ENCODE measurements at places on chromosomes 12 and 14.

- DNase-seq = no peak
Observed at GRCh38 chr12:86697916-86698640, 441.9 kb upstream of the MGAT4C start.

GRCh38 chr14:83697099-83697498 lies 1832.8 kb upstream of the FLRT2 start:
- DNase-seq = no peak

DNA sequence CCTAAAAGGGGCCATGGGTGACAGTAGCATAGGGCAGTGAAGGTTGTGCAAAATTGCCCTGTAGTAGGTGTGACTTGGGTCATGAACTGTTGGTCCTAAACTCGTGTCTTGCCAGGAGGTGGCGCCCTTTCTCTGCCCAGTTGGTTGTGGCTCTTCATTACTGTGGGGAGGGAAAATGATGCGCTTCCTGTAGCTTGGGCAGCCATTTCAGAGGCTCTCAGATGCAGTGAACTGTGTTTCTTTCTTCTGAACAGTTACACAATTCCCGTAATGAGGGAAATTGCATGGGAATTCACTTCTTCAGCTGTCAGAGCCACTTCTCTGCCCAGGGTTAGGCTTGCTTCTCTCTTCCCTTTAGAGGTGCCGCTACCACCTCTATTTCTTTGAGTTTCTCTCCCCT lies 148.1 kb upstream of the NRXN3 start:
- peak; percentile 67 for DNase-seq

GRCh38 chr14:95442016-95442632 lies 74.3 kb downstream of the SYNE3 start:
- no peak for DNase-seq

- DNase-seq = no peak
Observed at GRCh38 chr12:77559400-77560074, 271.2 kb upstream of the NAV3 start.

GRCh38 chr12:50375802-50376201 lies 20.6 kb downstream of the FAM186A start:
- DNase-seq = no peak

- no peak for DNase-seq
Observed at GRCh38 chr12:15196221-15196620, 25.0 kb downstream of the RERG start.

GRCh38 chr12:108116699-108117098 lies 12.4 kb upstream of the WSCD2 start:
- no peak for DNase-seq

DNA sequence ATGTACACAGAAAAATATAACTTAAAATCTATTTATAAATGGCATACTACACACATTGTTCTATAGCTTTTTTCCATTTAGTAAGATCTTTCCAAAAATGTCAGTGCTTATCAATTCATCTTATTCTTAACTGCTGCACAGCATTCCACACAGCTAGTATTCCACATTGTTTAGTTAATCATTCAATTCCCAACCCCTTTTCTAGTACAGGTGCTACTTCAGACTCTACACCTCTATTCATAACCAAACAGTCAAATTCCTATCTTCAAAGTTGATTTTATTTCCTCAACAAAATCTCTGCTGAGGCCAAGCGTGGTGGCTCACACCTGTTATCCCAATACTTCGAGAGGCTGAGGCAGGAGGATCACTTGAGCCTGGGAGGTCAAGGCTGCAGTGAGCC lies 12.3 kb upstream of the NEK9 start:
- no peak for DNase-seq

DNA sequence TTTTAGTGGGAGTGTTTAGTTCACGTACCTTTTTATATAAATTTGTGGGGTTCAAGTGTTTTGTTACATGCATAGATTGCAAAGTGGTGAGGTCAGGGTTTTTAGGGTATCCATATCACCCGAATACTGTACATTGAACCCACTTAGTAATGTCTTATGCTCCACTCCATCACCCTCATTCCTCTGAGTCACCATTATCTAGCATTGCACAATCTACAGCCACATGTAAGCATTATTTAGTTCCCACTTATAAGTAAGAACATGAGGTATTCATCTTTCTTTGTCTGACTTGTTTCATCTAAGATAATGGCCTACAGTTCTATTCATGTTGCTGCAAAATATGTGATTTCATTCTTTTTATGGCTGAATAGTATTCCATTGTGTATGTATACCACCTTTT lies 583.7 kb upstream of the LRFN5 start:
- no peak for DNase-seq

DNA sequence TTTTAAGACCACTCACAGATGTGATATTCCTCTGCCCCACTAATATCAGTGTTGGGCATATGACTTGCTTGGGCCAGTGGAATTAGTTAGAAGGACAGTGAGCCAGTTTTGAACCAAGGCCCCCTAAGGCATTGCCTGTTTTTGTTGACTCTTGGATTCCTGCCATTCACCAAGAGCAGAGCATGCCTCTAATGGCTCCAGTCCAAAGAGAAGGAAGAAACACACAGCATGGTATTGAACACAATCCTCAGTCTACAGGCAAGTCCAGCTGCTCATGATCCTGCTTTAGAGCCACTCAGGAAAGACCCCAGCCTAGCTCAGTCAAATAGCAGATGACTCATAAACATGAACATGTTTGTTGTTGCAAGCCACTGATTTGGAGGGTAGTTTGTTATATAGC lies 1201.5 kb downstream of the BCL11B start:
- no peak for DNase-seq

GRCh38 chr12:42770261-42770660 lies 180.7 kb upstream of the PRICKLE1 start:
- DNase-seq = no peak

DNA sequence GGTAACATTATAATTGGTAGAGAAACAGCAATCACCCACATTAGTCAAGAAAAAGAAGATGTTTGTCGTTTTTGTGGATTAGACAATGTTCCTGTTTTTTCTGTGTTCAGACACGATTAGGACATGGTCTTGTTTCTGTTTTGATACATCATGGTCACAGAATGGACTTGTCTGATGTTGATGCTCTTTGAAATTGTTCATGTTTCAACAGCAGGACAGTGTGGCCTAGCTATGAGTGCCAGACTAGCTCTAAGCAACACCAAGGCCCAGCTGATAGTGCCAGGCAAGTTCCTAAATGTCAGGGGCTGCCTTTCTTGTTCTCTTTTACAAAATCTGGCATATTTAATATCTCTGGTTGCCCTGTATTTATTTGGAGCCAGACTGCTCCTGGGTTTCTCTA lies 40.9 kb upstream of the TOMM20L start:
- DNase-seq = no peak

DNA sequence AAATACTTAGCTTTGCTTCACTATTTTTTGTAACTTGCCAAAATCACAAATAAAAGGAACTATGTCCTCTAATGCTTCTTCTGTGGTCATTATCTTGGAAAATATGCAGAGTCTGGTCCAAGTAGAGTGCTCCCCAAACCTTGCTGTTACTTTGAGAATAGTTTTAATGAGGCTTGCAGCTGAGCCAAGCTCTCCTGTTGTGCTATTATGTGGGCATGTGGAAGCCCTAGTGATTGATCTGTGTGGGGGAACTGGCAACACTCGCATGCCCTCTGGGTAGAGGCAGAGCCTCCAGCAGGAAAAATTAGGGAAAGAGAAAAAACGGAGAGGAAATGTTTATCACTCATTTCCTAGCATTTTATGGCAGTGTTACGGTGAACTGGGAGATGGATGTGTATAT lies 473.1 kb downstream of the EGLN3 start:
- no peak for DNase-seq

DNA sequence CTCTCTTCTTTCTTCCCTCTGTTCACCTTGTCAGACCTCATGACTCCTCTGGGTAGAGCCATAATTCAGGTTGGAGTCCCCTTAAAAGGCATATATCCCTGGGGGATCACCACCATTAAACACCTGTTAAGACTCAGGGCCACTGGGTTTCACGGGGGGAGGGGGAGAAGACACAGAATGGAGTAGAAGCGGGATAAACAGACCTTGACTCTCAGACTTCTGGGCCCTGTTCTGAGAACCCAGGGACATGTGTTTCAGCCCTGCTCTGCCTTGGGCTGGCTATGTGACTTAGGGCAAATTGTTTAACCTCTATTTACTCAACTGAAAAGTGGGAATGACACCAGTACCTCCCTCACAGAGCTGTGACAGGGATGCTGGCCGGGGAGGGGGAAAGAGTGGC lies 4.6 kb downstream of the CDH24 start:
- DNase-seq = no peak

- DNase-seq = peak; percentile 33
Observed at GRCh38 chr12:118190266-118190665, 54.3 kb downstream of the PEBP1 start.

- DNase-seq = no peak
Observed at GRCh38 chr14:99579120-99579836, 24.7 kb downstream of the CCDC85C start.

DNA sequence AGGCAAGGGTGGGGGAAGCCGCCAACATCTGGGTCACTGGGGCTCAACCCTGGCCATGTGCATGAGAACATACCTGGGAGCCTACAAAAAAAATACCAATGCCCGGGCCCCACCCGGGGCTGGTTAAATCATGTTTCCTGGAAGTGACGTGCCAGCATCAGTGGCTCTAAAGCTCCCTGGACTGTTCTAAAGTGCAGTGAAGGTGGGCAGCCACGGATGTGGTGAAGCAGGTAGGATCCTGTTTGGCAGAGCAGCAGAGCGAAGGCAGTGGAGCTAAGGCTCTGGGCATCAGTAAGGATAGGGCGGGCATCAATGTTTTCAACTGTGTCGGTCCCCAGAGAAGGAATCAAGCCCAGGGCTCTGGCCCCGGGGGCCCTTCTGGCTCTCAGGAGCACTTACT lies 525 bp upstream of the GPR68 start:
- DNase-seq = no peak

- DNase-seq = no peak
Observed at GRCh38 chr12:42475106-42475505, 114.4 kb downstream of the PRICKLE1 start.

DNA sequence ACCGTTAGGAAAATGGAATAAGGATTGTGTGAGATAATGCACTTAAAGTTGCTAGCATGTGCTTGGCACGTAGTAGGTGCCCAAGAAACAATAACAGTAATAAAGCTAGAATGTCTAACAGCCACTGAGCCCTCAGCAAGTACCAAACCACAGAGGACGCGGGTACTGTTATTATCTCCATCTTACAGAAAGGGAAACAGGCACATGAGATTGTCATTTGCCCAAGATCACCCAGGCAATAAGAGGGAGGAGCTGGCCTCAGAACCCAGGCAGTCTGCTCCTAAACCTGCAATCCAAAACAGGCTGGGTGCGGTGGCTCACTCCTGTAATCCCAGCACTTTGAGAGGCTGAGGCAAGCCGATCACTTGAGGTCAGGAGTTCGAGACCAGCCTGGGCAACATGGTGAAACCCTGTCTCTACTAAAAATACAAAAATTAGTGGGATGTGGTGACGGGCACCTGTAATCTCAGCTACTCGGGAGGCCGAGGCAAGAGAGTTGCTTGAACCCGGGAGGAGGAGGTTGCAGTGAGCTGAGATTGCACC lies 5.1 kb upstream of the SDS start:
- no peak for DNase-seq

- DNase-seq = no peak
Observed at GRCh38 chr12:95944108-95944704, 1.1 kb downstream of the AMDHD1 start.

DNA sequence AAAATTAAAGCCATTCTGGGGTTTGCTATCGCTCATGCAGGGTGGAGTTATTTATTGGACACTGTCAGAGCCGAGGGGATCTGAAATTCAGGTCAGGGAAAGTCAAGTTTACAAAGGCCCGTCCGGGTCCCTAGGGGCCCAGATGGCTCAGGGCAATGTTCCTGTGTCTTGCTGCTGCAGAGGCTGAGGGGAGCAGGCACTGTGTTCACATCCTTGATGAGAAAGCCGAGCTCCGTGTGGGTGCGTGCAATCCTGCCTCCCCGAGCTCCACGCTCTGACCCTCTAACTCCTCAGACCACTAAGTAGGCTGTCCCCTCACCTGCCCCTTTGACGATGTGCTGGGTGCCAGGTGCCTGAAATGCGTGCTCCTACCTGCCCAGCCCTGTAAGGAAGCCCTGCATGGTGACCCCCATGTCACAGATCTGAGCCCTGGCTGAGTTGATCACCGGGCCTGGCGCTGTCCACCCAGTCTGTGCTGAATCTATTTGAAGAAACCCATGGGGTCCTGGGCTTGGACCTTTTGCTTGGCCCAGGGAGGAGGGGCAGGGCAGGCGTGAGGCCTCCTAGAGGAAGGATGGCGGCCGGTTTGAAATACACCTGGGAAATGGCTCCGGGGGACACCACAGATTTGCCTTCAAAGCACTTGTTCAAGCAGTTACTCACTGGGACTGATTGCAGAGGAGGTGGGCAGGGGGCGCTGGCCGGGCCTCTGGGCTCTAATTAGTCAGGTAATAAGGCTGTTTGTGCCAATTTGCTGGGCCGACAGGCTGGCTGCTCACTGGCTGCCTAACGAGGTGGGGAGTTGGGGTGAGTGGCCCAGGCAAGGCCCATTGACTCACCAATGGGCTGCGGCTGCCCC lies 204.3 kb downstream of the KIF26A start:
- DNase-seq = no peak

- DNase-seq = no peak
Observed at GRCh38 chr14:93975791-93976476, 436 bp downstream of the ASB2 start.

- DNase-seq = no peak
Observed at GRCh38 chr12:23197266-23197665, 572.3 kb downstream of the ETNK1 start.

GRCh38 chr12:94980577-94980976 lies 22.9 kb downstream of the NDUFA12 start:
- DNase-seq = peak; percentile 21

DNA sequence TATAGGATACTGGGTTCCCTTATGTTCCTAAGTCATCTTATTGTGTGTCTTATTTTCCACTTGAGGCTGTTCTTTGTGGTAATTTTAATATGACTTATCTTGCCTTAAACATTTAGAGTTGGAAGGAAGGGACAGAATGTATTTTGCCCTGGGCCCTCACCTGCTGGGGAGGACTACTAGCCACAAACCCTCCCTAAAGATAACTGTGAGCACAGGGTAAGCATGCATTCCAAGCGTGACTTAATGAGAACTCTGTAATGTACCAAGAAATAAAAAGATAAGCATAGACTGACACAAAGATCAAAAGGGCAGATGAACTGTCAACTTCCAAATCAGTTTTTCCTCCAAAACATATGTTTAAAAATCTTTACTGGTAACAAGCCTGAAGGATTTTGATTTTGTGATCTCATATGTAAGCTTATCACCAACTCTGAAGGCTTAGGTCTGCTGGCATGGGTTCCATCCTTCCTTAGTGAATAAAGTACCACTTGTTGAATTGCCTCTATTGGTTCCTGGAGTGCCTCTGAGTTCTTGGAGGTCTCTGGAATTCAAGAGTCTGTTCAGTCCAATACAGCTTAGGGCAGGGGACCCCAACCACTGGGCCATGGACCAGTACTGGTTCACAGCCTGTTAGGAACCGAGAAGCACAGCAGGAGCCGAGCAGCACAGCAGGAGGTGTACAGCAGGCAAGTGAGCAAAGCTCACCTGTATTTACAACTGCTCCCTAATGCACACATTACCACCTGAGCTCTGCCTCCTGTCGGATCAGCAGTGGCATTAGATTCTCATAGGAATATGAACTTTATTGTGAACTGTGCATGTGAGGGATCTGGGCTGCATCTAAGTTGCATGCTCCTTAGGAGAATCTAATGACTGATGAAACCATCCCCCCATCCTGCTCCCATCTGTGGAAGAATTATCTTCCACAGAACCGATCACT lies 29.8 kb upstream of the NFYB start:
- DNase-seq = no peak
